Activated T-helper 9 cell treated with anti-CD3 and anti-CD28 coated beads, Interleukin-2, amount 50 U/mL, for 16 hours (primary cell): ENCODE measurements at places on chromosomes 5 and 9.

- no peak for DNase-seq
Measured at GRCh38 chr5:62603934-62604333, 25.3 kb downstream of the LRRC70 start.

GRCh38 chr5:72203251-72203845 is 96.1 kb downstream of the MAP1B start:
- DNase-seq = no peak

GRCh38 chr5:124951661-124952060 is 205.2 kb upstream of the ZNF608 start:
- no peak for DNase-seq

- no peak for DNase-seq
Measured at GRCh38 chr9:77910194-77910621, 121.4 kb downstream of the GNAQ start.

DNA sequence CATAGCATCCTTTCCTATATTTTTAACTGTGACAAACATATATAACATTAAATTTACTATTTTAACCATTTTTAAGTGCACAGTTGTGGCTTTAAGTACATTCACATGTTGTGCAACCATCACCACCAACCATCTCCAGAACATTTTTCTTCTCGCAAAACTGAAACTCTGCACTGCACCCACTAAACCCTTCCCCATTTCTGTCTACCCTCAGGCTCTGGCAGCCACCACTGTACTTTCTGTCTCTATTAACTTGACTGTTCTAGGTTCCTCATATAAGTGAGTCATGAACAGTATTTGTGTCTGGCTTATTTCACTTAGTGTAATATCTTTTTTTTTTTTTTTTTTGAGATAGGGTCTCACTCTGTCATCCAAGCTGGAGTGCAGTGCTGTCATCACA is 25.5 kb downstream of the KCNMB1 start:
- DNase-seq = no peak
